ENCODE measurements at places on chromosomes 2 and 18.

GRCh38 chr18:49123431-49123830 is 172.7 kb upstream of the SMAD7 start:
- DNase-seq, result no peak

DNA sequence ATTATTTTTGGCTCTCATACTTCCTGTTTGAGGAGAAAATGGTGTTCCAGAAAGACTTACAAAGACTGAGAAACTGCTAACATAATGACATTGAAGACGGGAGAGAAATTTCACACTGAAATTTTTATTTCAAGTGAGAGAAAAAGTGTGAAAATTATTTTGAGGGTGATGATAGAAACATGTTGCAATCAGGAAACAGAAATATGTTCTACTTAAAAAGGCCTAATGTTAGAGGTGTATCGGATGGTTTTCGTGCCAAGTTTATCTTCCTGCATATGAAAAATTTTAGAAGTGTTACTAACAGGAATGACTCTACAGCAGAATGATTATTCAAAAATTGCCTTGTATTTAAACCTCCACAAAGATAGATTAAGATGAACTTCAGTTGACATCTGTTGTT is 50.5 kb downstream of the KCNE4 start:
- no peak for DNase-seq

- no peak for DNase-seq
Measured at GRCh38 chr18:31120594-31120993, 18.4 kb upstream of the DSC2 start.

GRCh38 chr2:152427902-152428301 is 92.9 kb downstream of the FMNL2 start:
- no peak for DNase-seq

GRCh38 chr18:57427429-57428201 is 7.6 kb upstream of the ONECUT2 start:
- no peak for DNase-seq

All from amygdala (tissue), 56 donors.